Heart right ventricle (tissue), 16 donors: ENCODE measurements at places on chromosomes 6 and 20. TPM values are rescaled to one million over a fixed set of nuclear protein-coding genes. Genes with fewer than 3 reads are reported as not detected.

Gene AVP
- not detected for total RNA-seq

- no peak overlapping the region for H3K27ac ChIP-seq
- H3K4me1 ChIP-seq = no peaks in the 10 kb centered on the region
- no peak overlapping the region for H3K4me3 ChIP-seq
These were observed 46.7 kb downstream of the TBC1D7 start for GRCh38 chr6:13281686-13282085.

- H3K4me1 ChIP-seq = peaks cover 4% of the 10 kb centered on the region
- H3K36me3 ChIP-seq = no peaks in the 10 kb centered on the region
- DNase-seq = no peak
These were observed 1352.6 kb upstream of the GJE1 start for GRCh38 chr6:140779991-140780596.

GRCh38 chr6:65123521-65123920 is 583.5 kb downstream of the EYS start:
- no peak for DNase-seq
- H3K36me3 ChIP-seq = no peaks in the 10 kb centered on the region
- no peak overlapping the region for H3K4me3 ChIP-seq
- H3K27ac ChIP-seq = no peak overlapping the region
- no peaks in the 10 kb centered on the region for H3K27me3 ChIP-seq
- no peaks in the 10 kb centered on the region for H3K4me1 ChIP-seq

GRCh38 chr20:43925801-43926200 is 11.1 kb downstream of the TOX2 start:
- no peaks in the 10 kb centered on the region for H3K4me1 ChIP-seq
- DNase-seq = peak; percentile 38
- no peak overlapping the region for H3K4me3 ChIP-seq
- no peak overlapping the region for H3K27ac ChIP-seq
- no peaks in the 10 kb centered on the region for H3K36me3 ChIP-seq
- no peaks in the 10 kb centered on the region for H3K27me3 ChIP-seq

DNA sequence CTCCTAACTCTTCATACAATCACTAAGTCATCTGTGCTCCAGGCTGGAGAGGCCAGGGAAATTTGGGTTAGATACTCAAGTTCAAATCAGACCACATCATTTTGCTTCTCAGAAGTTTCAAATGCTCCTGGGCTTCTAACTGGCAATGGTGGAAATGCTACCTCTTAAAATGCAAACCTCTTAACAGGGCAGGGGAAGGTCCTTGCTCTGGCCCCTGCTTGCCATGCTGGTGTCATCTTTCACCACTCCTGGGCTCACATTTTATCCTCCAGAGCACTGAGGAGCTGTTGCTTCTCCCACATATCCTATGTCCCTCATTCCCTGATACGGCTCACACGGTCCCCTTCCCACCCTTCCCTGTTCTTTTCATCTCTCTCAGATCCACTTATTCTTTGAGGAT is 41.8 kb upstream of the NT5E start:
- no peak overlapping the region for H3K27ac ChIP-seq
- H3K4me1 ChIP-seq = peaks cover 26% of the 10 kb centered on the region
- no peaks in the 10 kb centered on the region for H3K36me3 ChIP-seq
- DNase-seq = no peak
- no peaks in the 10 kb centered on the region for H3K27me3 ChIP-seq
- no peak overlapping the region for H3K4me3 ChIP-seq

Gene KHDC3L
- not detected for total RNA-seq

Gene SEL1L2
- 0.47 TPM for total RNA-seq

Gene ASF1A
- 25.5 TPM for total RNA-seq

Gene BCAS4
- 2.9 TPM for total RNA-seq

Gene CALHM4
- total RNA-seq = not detected

Gene IMPG1
- total RNA-seq = not detected

DNA sequence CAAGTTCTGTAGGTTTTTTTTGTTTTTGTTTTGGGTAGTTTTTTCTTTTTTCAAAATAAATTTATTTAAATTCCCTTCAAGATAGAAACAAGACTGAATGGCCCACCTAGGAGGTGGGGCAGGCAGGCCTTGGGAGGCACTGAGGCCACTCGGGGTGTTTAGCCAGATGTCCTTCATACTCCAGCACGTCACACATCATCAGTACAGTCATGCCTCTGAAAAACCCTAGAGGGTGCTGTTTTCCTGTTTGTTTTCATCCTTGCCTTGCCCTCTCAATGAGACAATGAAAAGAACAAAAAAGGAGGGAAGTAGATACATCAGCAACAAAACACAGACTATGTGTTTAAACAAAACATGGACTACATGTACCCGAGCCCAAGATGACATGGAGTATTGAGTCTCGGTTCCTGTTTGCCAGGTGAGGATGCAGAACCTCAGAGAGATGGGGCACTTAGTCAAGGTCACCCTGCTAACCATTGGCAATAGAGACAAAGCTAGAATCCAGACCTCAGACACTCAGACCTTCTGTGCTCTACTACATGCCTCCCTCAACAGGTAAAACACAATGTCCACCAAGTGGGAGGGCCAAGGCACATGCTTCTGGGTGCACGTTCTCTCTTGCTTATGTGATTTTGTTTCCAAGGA is 26.8 kb upstream of the CLIC5 start:
- no peak overlapping the region for H3K27ac ChIP-seq
- no peaks in the 10 kb centered on the region for H3K36me3 ChIP-seq
- H3K4me1 ChIP-seq = peaks cover 28% of the 10 kb centered on the region
- DNase-seq = no peak

Gene CCN6
- not detected for total RNA-seq
